ENCODE measurements at places on chromosomes 1 and 21.
A peak's percentile ranks its signal among the peaks of the same experiment; 100 is the strongest.

- no peak for DNase-seq
These were observed 52.3 kb upstream of the RAP1GAP start for GRCh38 chr1:21721295-21721985.

GRCh38 chr21:46124926-46125845 is 27.3 kb downstream of the COL6A2 start:
- no peak for DNase-seq

- no peak for DNase-seq
These were observed 14.5 kb downstream of the NPHP4 start for GRCh38 chr1:5977494-5978444.

GRCh38 chr1:247760456-247760855 is at the start of gene OR1C1:
OR1C1 (minus strand) TSS chr1:247760556; CDS start chr1:247758406, 2,150 bp downstream.
- DNase-seq: no peak

DNA sequence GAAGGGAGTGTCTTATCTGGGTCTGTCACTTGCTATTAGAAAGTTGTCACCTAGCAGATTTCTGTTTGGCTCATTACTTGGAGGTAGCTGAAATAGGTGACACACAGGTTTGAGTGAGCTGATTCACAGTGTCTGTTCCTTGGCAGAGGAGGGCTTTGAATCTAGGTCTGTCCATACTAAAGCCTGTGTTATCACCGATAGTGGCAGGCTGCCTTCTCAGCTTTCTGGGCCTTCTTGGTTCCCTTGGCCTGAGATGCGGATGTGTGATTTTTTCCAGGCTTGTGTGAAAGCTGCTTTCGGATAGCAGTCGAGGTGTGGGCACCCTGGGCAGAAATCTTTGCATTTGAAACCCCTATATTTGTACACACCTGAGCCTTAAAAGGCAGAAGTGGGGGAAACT is 73.9 kb downstream of the ACTL8 start:
- no peak for DNase-seq

DNA sequence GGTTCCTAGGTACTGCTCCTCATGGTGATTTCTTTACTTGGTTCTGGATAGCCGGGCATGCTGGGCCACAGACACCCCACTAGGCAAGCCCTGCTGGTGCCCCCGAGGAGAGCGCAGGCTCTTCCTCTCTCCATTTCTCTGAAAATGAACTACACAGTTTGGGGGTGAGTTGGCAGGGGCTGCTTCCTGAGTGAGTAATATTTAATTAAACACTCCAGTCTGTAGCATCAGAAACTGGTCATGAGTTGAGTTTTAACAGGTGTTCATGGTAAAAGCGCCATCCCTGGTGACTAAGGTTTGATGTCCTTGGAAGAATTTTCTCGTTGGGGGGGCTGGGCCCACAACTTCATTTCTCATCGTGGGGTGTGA is 1.7 kb downstream of the SPSB1 start:
- DNase-seq: peak; percentile 94

DNA sequence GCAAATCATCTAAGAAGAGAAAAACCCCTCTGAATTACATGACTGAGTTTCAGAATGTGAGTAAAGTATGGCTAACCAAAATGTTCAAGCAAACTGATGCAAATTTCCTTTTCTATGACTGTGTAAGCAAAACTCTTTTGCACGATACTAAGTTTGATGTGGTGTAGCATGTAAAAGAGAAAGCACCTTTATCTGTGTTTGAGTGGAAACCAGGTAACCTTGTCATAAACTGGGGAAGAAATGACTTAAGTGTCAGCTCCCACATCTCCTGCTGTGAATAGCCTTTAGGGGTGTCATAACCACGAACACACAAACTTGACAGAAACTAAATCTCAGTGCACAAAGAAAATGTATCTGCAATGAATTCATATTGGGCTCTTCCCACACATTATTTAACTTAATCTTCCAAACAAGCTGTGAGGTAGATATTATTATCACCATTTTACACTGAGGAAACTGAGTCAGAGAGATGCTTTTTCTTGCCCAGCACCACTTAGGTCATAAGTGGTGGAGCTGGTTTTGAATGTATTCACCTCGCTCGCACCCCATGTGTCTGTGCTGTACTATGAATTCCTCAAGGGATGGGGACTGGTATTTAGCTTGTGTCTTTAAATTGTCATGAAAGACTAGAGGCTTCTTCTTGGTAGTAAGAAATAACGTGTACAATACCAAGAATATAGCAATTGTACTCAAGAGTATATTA is 32.9 kb upstream of the IL12RB2 start:
- DNase-seq: no peak

- DNase-seq: no peak
These were observed 470 bp upstream of the RTCA start for GRCh38 chr1:100265562-100265930.

- DNase-seq: no peak
These were observed 113.8 kb downstream of the CASZ1 start for GRCh38 chr1:10682449-10683309.

- no peak for DNase-seq
These were observed 21.1 kb downstream of the MKNK1 start for GRCh38 chr1:46582972-46583371.

DNA sequence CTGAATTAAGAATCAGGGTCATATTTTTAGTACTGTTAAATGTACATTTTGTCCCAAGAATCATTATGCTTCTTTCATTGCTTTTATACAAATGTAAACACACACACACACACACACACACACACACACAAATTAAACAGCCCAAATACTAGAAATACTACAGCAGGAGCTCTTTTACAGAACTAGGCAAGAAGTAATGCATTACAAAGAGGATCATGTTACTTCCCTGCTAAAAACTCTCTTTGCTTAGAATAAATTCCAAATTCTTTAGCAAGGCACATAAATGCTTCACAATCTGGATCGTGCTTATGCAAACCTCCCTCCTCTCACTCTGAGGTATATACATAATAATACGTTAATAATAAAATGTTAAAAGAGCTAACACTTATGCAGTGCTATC is 720.4 kb upstream of the ADGRL4 start:
- no peak for DNase-seq

DNA sequence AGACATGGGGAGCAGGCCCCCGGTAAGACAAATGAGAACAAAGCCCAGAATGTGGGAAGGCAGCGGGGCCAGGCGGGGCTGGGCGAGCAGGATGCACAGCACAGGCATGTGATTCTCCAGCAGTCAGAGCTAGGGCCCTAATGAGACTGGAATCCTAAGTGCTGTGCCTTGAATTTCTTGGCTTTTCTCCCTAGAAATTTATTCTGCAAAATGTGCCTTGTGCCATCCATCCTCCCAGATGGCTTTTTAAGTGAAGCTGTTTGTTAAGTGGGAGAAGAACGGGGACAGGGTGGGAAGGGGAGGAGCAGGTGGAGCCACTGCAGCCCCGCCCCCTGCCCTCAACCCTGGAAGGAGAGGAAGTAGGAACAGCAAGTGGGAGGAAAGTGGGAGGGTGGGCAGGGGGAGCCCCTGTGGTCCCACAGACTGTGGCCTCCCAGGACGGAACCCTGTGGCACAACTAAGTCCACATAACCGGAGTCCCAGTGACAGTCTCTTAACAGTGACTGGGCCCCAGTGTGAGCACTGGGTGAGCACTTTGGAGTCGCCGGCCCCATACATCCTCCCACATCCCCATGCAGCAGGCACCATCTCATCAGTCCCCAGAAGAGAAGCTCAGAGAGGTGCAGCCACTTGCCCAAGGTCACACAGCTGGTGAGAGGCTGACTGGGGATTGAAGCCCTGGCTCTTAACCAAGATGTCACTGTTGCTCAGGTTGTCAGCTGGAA is 216.9 kb downstream of the MATN1 start:
- no peak for DNase-seq

- no peak for DNase-seq
These were observed 162.8 kb downstream of the HUNK start for GRCh38 chr21:32035617-32036016.

DNA sequence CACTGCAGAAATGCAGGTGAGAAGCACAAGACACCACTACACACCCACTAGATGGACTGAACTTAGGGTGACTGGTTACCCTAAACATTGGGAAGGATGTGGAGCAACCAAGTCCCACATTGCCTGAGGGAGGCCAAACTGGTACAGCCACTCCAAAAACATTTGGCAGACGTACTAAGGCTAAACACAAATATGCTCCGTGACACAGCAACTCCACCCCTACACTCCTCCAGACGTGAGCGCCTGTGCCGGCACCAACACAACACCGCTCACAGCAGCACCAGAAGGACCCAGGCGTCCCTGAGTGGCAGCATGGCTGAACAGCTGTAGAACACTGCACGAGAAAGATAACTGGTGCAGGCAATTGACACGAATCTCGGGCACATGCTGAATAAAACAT is 14.7 kb downstream of the PTTG1IP start:
- no peak for DNase-seq

GRCh38 chr1:152622803-152623202 is at the start of gene LCE3A:
LCE3A (minus strand) TSS chr1:152623103; CDS start chr1:152623103, 0 bp downstream.
- no peak for DNase-seq

DNA sequence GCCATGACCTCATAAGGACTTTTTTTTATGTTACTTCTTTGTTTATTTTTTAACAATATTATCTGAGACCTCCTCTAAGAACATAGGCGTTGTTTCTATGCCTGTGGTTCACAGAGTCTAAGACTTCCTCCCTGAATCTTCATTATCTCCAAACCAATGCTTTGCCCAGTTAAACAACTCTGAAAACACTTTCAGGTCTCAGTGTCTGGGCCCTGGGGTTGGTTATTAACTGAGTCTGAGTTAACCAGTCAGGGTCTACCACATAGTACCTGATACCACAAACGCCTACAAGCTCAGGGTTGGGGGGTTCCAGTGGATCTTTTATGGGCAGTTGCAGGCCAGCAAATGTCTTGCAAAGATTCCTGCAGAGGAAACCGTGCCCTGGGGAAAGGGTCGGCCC is 138.2 kb downstream of the AJAP1 start:
- no peak for DNase-seq

Measured in fibroblast of lung (primary cell).